ENCODE measurements at places on chromosomes 16 and 17. TPM values are rescaled to one million over a fixed set of nuclear protein-coding genes. Genes with fewer than 3 reads are reported as not detected.

DNA sequence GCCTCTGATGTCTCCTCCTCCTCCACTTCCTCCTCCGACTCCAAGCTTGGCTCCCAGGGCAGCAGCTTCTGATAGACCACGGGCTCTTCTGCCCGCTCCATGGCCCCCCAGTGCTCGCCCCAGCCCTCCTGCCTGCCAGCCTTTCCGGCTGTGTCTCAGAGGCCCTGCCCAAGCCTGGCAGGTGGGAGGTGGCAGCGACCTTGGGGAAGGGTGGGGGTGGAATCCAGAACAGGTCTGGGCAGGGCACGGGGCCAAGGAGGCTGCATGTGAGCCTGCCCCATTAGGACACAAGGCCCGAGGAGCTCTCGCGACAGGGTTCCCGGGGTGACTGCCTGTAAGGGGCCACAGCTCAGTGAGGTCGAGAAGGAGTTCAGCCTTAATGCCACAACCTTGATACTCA is at the start of gene GGT6:
GGT6 (minus strand) TSS at position 157 of the 400 bp plus-strand sequence; CDS start at position 101, 56 bp downstream.
- no peak for DNase-seq

GRCh38 chr16:75027520-75028300 is 28.9 kb downstream of the ZNRF1 start:
- no peak for DNase-seq

GRCh38 chr16:3035972-3036725 is 595 bp downstream of the BICDL2 start:
- DNase-seq, result no peak

DNA sequence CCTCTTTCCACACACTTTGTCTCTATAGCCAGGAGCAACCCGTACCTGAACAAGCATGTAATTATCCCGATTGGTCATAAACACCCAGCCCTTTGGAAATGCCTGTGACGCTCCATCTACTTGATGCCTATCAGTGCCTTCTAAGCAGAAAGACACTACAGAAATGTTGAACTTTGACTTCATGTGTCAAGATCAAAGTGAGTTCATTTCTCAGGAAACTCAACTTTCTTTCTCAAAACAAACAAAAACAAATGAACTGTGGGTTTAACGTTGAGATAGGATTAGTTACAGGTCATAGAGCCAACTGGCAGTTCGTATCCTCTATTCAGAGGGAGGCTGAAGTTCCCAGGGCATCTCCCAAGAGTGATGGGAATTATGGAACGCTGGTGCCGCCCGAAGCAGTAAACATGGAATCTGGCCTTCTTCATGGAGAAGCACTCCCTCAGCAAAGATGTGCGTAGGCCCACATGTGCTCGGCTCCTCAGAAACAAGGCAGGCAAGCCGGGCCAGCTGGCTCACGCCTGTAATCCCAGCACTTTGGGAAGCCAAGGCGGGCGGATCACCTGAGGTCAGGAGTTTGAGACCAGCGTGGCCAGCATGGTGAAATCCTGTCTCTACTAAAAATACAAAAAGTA is 9.5 kb downstream of the SLC6A4 start:
- no peak for DNase-seq

GRCh38 chr16:22425036-22425801 is 50.8 kb upstream of the CDR2 start:
- no peak for DNase-seq

GRCh38 chr17:46876353-46876887 is 25.0 kb downstream of the WNT9B start:
- peak; percentile 11 for DNase-seq

DNA sequence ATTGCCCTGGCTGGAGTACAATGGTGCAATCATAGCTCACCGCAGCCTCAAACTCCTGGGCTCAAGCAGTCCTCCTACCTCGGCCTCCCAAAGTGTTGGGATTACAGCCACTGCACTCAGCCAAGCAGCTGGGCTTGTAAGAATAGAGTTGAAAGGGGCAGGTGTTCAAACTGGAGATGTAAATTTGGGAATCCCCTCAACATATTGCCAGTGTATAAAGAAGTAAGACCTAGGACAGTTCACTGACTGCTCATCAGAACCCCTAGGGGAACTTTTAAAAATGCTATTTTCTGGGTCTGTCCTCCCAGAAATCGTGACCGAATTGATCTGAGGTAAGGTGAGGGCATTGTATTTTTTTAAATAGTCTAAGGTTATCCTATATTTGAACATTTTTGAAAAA is 8.9 kb upstream of the DNAJA2 start:
- no peak for DNase-seq

YBX2 gene
- 0.83 TPM for total RNA-seq

Data from activated CD8-positive, alpha-beta T cell treated with anti-CD3 and anti-CD28 coated beads for 36 hours (primary cell).